ENCODE measurements at places on chromosomes 16 and 17. TPM values are rescaled to one million over a fixed set of nuclear protein-coding genes. Genes with fewer than 3 reads are reported as not detected.

Gene COG8
- total RNA-seq = 52.4 TPM

Gene ACSM2A
- total RNA-seq = not detected

- H3K4me1 ChIP-seq = no peaks in the 10 kb centered on the region
- H3K27ac ChIP-seq = no peak overlapping the region
- H3K4me3 ChIP-seq = no peak overlapping the region
- no peaks in the 10 kb centered on the region for H3K27me3 ChIP-seq
- no peak for DNase-seq
These were observed 27.3 kb downstream of the LASP1 start for GRCh38 chr17:38897176-38897575.

- H3K4me1 ChIP-seq = no peaks in the 10 kb centered on the region
- no peak for DNase-seq
- no peaks in the 10 kb centered on the region for H3K36me3 ChIP-seq
- H3K27me3 ChIP-seq = no peaks in the 10 kb centered on the region
These were observed 723.1 kb downstream of the WWOX start for GRCh38 chr16:78822509-78822908.

DNA sequence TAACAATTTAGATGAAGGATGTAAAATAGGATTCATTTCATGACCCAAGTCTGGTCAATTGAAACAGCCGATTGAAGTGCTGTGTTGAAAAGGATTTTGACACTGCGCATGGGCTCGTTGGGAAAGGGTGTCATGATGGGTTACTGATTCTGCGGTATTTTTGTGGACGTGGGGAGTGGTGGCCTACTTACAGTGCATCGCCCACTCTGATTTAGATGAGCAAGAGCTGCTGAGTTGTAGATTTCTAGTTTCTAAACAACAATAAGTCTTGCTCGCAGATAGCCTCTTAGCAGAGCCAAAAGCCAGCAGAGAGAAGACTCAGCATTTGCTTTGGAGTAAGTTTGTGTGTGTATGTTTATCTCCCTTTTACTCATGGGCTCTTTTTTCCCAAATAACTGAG is 731.0 kb downstream of the MAF start:
- no peak for DNase-seq
- no peaks in the 10 kb centered on the region for H3K36me3 ChIP-seq
- no peak overlapping the region for H3K4me3 ChIP-seq
- H3K27ac ChIP-seq = no peak overlapping the region

DNA sequence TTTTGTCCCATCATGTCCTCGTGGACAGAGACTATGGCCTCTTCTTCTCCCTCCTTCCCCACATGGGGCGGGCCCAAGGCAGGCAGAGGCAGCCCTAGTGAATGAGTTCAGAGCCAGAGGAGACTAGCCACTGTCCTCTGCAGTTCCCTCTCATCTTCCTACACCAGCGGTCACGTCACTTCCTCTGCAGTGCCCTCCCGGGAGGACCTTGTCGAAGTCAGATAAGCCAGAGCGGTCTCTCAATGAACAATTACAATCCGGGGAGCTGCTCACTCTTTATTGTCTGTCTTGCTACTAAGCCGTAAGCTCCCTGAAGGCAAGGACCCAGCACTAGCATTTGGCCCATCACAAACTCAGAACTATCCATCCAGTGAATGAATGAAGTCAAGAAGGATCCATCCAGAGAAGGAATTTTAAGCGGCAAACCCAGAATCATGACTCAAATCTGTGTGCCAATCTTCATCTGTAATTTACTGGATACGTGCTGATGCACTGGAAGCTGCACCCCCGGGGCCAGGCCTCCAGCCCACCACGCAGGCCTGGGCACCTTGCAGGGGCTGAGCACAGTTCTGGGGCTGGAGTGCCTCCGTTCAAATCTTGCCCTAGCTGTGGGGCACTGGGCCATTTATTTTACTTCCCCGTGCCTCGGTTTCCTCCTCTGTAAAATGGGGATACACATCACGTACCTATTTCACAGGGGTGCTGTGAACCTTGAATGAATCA is 18.1 kb downstream of the ZNF423 start:
- H3K36me3 ChIP-seq = no peaks in the 10 kb centered on the region
- peaks cover 37% of the 10 kb centered on the region for H3K4me1 ChIP-seq
- no peaks in the 10 kb centered on the region for H3K27me3 ChIP-seq
- H3K4me3 ChIP-seq = no peak overlapping the region
- no peak for DNase-seq
- H3K27ac ChIP-seq = no peak overlapping the region

Gene ADAD2
- not detected for total RNA-seq

Gene CES3
- 3.0 TPM for total RNA-seq

DNA sequence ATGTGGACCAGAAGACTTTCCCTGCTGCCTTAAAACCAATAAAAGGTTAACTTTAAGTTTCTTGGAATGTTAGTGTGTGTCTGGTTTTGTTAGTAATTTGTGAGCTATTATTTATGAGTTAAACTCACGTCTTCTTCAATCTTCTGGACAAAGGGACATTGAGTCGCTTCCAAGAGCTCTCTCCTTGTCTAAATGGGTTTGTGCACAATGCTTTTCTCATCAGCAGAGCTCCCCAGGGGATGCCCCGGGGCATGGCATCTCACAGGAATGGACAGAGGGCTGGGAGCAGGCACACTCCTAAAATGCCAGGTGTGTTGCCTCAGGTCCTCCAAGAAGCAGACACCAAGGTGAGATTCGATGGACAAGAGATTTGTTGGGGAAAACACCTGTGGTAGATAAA is 90.5 kb downstream of the RGS9 start:
- no peak overlapping the region for H3K4me3 ChIP-seq
- no peaks in the 10 kb centered on the region for H3K27me3 ChIP-seq
- no peak overlapping the region for H3K27ac ChIP-seq

DNA sequence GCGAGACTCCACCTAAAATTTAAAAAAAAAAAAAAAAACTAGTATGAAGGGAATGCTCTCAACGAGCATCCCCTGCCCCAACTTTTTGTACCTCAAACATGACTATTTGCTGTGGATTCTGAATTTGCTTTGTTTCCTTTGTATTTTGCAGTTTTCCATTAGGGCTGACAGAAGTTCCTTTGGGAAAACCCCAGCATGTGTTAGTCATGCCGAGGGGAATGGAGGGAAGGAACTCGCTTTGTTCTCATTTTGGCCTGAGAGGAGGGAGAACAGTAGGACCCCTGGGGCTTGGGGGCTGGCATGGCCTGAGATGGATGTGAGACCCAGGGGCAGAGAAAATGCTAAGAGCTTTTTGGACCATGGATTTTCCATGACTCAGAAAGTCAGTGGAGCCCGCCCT is 20.5 kb downstream of the KRT9 start:
- no peak for DNase-seq
- no peak overlapping the region for H3K4me3 ChIP-seq
- H3K27me3 ChIP-seq = no peaks in the 10 kb centered on the region
- no peaks in the 10 kb centered on the region for H3K36me3 ChIP-seq

Gene GAS7
- total RNA-seq = 2.3 TPM

- no peaks in the 10 kb centered on the region for H3K27me3 ChIP-seq
- no peaks in the 10 kb centered on the region for H3K4me1 ChIP-seq
These were observed 165.5 kb downstream of the GRIN2A start for GRCh38 chr16:10016752-10017151.

Gene KRTAP2-1
- not detected for total RNA-seq

Gene REXO5
- total RNA-seq = 9.1 TPM

GRCh38 chr16:50229149-50229726 is 37.1 kb upstream of the ADCY7 start:
- H3K36me3 ChIP-seq = peaks cover 34% of the 10 kb centered on the region
- DNase-seq = no peak
- no peaks in the 10 kb centered on the region for H3K27me3 ChIP-seq
- H3K4me3 ChIP-seq = no peak overlapping the region
- H3K27ac ChIP-seq = no peak overlapping the region

DNA sequence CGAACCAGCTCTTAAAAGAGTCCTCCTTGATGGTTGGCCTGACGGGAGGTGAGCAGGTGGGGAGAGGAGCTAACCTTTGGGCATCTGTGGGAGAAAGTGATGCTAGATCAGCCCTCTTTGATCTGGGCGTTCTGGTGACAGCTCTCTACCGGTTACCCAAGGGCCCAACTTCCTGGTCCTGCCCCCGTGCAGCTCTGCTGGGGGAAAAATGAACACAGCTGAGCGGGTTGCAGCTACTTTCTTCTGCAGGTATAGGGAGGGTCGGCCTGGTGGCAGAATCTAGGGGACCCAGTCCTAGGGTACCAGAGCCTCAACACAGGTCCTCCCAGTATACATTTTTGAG is 2.9 kb downstream of the SHISA9 start:
- H3K4me1 ChIP-seq = no peaks in the 10 kb centered on the region
- peaks cover 48% of the 10 kb centered on the region for H3K27me3 ChIP-seq
- no peak overlapping the region for H3K4me3 ChIP-seq
- no peaks in the 10 kb centered on the region for H3K36me3 ChIP-seq

GRCh38 chr17:43917348-43918025 is 10.2 kb upstream of the MPP2 start:
- no peaks in the 10 kb centered on the region for H3K4me1 ChIP-seq
- H3K27ac ChIP-seq = no peak overlapping the region
- H3K36me3 ChIP-seq = no peaks in the 10 kb centered on the region
- DNase-seq = no peak
- no peak overlapping the region for H3K4me3 ChIP-seq

GRCh38 chr16:63059676-63060075 is 1023.4 kb upstream of the CDH8 start:
- H3K27ac ChIP-seq = no peak overlapping the region
- no peaks in the 10 kb centered on the region for H3K4me1 ChIP-seq
- H3K27me3 ChIP-seq = no peaks in the 10 kb centered on the region

GRCh38 chr17:45700171-45701090 is 83.7 kb upstream of the CRHR1 start:
- H3K36me3 ChIP-seq = no peaks in the 10 kb centered on the region
- H3K27me3 ChIP-seq = no peaks in the 10 kb centered on the region
- H3K4me3 ChIP-seq = no peak overlapping the region
- H3K27ac ChIP-seq = no peak overlapping the region
- no peak for DNase-seq

- peak overlapping the region; percentile 42 for H3K27ac ChIP-seq
- no peaks in the 10 kb centered on the region for H3K27me3 ChIP-seq
- H3K4me3 ChIP-seq = no peak overlapping the region
- DNase-seq = peak; percentile 52
- peaks cover under 1% of the 10 kb centered on the region for H3K36me3 ChIP-seq
These were observed 37.2 kb downstream of the GSE1 start for GRCh38 chr16:85650135-85650843.

GRCh38 chr17:14078027-14078426 is 8.7 kb downstream of the COX10 start:
- no peak for DNase-seq
- H3K27me3 ChIP-seq = no peaks in the 10 kb centered on the region
- no peaks in the 10 kb centered on the region for H3K4me1 ChIP-seq
- no peak overlapping the region for H3K4me3 ChIP-seq
- H3K27ac ChIP-seq = no peak overlapping the region

All from A673 (cell line).